ENCODE measurements at places on chromosomes 2 and 18.

GRCh38 chr18:32919799-32920198, 147.0 kb upstream of the KLHL14 start:
- DNase-seq: peak; percentile 3

DNA sequence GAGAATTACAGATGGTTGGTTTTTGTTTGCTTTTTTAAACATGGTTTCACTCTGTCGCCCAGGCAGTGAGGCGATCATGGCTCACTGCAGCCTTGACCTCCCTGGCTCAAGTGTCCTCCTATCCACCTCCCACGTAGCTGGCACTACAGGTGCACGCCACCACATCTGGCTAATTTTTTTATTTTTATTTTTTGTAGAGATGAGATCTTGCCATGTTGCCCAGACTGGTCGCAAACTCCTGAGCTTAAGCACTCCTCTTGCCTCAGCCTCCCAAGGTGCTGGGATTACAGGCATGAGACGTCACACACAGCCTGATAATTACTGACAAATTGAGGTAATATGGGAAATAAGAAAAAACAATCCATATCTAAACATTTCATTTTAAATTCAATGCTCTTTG, 110.5 kb upstream of the ZSWIM2 start:
- no peak for DNase-seq

- no peak for DNase-seq
These were observed 88.3 kb downstream of the SOWAHC start for GRCh38 chr2:109702250-109702985.

- DNase-seq: no peak
These were observed 84.9 kb upstream of the PMAIP1 start for GRCh38 chr18:59814891-59815290.

GRCh38 chr2:157751462-157752058, 122.9 kb upstream of the ACVR1C start:
- DNase-seq: peak; percentile 28

DNA sequence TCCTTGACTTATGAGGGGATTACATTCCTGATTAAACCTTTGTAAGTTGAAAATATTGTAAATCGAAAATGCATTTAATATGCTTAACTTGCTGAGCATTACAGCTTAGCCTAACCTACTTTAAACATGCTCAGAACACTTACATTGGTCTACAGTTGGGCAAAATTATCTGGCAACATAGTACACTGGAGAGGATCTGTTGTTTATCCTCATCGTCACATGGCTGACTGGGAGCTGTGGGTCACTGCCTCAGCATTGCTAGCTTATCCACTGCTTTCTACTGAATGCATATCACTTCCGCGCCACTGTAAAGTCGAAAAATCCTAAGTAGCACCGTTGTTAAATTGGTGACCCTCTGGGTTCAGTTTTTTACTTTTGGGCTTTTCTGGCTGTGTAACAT, 13.7 kb downstream of the PMS1 start:
- DNase-seq: no peak

DNA sequence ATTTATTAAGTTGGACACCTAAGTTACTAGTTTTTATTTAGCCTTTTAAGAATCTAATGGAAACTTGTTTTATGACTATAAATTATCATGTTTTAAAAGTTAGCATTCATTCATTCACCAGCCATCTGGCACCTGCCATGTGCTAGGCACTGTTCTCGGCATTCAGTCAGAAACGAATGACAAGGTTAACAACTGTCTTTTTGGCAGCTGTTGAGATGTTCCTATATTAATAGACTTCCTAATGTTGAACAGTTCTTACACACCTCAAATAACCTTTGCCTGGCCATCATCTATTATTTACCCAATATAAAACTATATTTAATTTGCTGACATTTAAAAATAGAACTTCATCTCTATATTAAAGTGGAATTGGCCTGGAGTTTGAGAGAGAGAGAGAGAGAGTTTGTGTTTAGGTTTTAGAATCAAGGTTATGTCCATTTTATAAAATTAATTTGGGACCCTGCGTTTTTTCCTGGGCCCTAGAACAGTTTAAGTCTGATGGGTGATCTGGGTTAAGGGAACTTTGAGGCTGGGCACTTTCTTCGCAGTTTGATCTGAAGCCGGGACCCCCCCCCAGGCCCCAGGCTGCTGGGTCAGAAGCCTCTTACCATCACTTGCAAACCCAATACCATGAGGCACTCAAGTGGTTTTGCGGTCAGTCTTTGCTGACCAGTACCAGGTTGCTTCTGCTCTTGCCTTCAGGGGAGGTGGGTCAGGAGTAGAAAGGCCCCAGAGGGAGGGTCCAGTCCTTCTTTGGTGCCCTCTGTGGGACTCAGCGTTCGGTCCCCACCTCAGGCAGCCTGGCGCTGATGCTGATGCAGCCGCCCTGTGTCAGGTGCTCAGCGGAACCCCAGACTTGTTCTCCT, 48.3 kb upstream of the ASB1 start:
- DNase-seq: no peak

GRCh38 chr2:86636842-86637241, 13.2 kb upstream of the RNF103 start:
- no peak for DNase-seq

DNA sequence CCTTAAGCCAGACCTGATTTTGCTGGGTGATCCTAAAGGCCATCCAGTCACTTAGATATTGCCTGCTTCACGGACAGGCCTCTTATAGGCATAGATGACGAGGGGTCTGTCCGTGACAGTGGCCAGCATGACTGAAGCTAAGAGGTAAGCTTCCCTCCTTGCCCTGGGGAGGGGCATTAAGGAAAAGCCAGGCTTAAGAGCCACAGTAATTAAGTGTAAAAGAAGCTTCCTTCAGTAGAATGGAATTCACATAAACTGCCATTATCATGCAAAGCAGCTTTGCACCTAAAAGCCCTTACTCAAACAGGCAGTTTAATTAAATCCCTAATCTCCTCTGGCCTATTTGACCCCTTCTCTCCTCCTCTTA, 99.4 kb upstream of the PKDCC start:
- DNase-seq: no peak

DNA sequence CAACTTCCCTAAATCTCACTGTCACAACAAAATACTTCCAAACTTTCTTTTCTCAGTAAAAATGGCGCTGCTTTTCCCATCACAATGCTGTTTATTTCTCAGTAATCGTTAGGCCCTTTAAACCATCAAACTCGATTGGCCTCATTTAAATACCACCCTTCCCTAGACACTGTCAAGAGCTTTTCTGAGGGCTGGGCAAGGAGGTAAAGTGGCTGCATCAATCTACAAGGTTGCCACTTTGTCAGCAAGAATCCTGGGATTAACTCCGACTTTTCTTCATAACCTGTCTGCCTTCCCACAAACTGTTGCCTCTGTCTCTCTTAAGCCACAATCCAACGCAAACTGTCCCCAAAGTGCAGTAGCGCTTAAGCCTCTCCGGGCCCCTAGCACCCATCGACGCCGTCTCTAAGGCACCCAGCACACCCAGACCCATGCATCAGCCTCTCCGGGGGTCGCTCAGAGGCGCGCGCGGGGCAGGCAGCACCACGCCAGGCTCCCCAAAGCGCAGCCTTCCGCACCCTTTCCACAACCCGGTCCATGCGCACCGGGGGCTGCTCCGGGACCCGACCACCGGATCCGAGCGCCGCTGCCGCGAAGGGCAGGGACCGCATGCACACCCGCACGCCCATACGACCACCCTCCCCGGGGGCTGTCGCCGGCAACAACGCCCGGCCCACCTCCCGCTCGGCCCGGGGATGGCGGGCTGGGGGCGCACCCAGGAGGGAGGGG, 683 bp downstream of the MBOAT2 start:
- peak; percentile 61 for DNase-seq

DNA sequence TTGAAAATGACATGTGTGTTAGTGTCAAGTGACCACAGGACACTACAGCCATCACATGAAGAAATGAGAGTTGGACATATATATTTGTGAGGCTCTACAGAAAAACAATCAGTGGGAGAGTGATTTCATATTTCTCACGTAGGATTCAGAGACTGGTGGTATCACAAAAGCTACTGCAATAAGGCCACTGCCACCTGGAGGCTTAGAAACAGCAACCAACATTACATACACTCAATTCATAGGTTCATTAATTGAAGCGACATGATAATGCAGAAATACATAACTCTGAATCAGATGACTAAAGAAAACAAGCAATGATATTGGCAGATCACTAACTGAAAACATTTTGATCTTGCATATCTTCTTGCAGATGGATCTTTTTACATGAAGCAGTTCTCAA, 248.1 kb upstream of the KLHL14 start:
- DNase-seq: no peak

DNA sequence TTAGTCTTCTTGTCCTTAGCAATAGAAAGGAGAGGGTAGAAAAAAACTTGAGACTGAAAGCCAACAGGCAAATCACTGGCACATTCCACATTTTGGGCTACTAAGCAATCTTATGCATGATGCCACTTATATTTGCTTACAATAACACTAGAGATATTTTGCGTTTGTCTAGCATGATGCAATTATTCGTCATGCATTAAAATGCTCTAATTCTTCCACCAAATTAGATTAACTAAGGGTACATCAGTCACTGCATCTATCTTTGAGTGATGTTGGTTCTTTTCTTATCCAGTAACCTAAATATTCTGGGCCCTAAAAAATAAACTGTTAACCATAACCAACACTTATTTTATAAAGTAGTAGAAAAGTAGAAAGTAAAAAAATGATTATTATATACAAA, 1311.7 kb upstream of the CDH2 start:
- DNase-seq: no peak

DNA sequence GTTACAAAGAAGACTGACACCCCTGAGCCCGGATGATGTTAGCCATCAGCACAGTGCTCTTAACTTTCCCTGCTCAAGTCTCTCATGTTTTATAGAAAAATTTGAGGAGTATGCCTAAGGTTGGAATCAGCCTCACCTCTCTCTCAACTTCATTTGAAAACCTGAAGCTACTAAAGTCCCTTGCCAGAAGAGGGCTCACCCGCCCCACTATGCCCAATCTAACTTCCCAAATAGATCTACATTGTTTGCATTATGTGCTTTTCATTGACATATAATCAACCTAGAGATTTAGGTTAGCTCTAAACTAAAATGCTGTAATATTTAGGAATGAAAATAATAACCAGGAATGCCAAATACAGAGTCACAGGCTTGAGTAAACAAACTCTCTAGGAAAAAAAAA, 305.4 kb downstream of the NCKAP5 start:
- DNase-seq: no peak

- no peak for DNase-seq
These were observed 950 bp downstream of the KLHL30 start for GRCh38 chr2:238139196-238140039.

- DNase-seq: no peak
These were observed 143.0 kb upstream of the GATA6 start for GRCh38 chr18:22026362-22026761.

- DNase-seq: no peak
These were observed 81.6 kb upstream of the STPG4 start for GRCh38 chr2:47236503-47237215.

DNA sequence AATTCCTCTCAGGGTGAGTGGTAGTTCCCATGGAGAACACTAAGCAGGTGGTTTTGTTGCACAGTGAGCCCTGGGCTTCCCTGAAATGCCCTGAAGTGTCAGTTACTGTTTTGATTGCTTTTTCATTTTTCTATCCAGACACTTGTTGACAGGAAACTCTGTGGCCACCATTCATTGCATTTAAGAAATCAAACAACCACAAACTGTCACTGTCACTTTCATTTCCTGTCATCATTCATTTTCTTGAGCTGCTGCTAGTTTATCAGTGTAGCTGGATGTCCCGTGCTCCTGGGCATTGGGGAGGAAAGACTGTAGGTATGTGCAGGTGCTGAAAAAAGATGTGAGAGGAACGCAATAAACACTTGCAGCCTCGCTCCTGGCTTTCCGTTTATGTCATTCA, 891.6 kb upstream of the ZEB2 start:
- no peak for DNase-seq

DNA sequence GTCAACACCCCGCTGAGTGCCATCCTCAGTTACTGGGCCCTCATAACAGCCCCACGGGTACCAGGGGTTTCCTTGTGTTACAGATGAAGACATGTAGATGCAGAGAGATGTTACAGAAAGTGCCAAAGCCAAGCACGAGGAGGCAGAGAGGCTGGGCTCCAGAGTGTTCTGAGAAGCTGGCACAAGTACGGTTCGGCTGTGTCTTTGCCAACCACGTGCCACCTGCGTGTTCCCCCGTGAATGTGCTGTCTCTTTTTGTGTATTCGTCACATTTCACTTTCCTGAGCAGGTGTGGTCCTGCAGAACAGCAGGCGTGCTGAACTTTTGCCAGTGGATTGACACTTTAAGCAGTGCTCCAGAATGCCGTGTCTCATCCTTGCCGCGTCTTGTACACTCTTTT, 124.6 kb downstream of the NCK2 start:
- no peak for DNase-seq

DNA sequence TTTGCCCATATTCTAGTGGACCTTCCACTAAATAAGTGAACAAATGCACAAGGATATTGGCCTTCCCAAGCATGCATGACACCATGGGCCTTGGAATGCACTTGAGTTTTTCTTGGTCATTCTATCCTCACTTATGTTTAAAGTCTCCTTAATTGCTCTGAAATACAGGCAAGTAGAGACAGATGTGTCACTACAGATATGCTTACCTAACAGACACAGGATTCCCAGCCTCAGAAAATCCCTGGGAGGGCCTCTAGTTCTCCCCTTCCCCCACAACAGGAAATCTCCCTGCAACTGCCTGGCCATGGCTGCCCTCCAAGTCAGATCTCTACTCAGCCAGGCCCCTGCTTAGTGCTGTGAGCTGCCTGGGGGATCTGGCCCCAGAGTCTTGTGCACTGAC, 445.2 kb downstream of the IRS1 start:
- DNase-seq: no peak

GRCh38 chr18:2402084-2402483, 169.2 kb downstream of the METTL4 start:
- DNase-seq: no peak

- no peak for DNase-seq
These were observed 63.2 kb downstream of the PLCL1 start for GRCh38 chr2:197867624-197868023.

DNA sequence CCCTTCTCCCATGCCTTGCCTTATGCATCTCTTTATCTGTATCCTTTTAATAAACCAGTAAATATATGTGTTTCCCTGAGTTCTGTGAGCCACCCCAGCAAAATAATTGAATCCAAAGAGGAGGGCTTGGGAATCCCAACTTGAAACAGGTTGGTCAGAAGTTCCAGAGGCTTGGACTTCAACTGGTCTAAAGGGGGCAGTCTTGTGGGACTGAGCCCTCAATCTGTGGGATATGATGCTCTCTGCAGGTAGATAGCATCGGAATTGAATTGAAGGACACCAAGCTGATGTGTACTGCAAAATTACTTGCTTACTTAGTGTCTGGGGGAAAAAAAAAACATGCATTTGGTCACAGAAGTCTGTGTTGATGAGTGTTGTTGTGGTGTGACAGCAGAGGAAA, 1033.5 kb upstream of the TMEFF2 start:
- DNase-seq: no peak
